Motor neuron (in vitro differentiated cells): ENCODE measurements at places on chromosomes 13 and 19.

DNA sequence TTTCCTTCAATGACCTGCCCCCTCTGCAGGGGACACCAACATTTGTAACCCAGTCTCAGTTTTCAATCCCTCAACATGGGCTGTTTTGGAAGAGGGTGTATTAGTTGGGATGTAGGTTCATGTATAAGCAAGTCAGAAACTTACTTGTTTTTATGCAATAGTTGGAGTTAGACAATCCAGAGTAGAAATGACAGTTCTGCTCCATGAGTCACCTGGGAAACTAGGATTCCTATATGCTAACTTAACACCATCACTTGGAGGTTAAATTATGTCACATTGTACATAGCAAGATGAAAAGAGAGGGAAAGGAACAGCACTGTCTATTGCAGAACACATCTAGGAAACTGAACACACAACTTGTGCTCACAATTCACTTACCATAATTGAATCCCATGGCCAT is 436.4 kb downstream of the RFC3 start:
- no peak for ATAC-seq

GRCh38 chr13:27535546-27535945 is 84.8 kb downstream of the LNX2 start:
- ATAC-seq, result no peak

DNA sequence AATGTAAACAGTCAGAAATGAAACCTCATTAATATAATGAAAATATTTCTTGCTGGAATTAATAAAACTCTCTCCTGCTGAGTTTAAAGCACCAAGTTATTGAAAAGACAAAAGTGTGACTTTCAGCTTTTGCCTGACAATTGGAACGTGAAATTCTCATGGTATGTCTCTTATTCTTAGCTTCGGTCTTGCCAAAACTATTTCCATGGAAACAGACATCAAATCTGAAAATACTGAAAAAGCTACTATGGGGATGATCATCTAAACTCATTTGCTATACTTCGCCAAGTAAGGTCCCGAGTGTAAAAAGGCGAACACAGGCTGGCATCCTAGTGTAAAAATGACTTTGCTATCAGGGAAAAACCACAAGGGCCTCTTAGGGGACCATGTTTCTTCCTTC is 22.8 kb downstream of the HTR2A start:
- ATAC-seq, result no peak

- no peak for ATAC-seq
These were observed 5.8 kb downstream of the ZNF221 start for GRCh38 chr19:43956827-43957226.

DNA sequence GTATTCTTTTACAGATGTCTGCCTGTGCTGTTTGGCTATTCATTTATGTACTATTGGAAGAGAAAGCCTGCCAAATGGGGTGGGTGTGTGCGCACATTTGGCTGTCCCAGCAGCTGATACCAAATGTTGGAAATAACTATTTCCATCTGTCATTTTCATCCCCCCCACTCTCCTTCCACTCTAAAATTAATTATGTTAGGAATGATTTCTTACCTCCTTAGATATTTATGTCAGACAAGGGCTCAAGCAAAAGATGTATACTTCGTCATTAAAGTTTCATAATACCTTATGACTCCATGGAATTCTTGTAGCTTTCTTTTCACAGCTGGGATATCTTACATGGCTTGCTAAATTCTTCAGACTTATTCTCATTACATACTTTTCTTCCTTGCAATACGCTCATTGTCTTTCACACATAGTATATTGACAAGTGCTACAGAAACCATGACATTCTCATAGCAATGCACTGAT is 18.6 kb downstream of the ITM2B start:
- no peak for ATAC-seq

DNA sequence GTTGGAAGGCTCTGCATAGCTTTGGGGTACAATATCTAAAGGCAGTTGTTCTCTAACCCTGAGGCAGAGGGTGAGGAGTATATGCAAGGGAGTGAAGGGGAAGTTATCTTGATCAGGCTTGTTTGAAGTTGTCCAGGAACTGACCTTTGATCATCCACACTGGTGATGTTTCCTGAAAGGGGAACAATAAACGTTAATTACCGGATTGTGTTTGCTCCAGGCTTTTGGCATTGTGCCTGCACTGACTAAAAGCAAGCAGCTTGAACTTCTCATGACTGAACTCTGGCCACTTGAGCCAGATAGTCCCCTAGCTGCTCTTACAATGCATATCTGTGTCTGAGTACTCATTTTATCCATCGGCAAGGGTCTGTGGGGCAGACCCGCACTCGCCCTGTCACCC is 27.0 kb upstream of the ZNF726 start:
- no peak for ATAC-seq

- ATAC-seq, result no peak
These were observed 13.1 kb upstream of the FBXL3 start for GRCh38 chr13:77040076-77040475.

DNA sequence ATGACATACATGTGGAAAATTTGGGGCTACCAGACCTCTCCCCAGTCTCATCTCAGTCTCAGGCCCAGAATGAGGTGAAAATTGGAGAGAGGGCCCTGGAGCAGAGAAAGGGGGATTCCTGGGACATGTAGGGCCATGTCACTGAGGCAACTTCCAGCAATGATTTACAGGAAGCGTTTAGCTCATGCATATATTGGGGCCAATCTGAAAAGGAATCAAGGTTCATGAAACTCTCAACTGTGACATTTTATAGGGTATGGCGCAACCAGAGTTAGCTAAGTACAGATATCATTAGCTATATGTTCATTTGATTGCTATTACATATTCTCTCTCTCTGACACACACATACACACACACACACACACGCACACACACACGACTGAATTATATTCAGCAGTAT is 86.3 kb downstream of the RNASEH2B start:
- no peak for ATAC-seq

GRCh38 chr19:3251229-3251628 is 26.8 kb downstream of the CELF5 start:
- ATAC-seq, result no peak

- ATAC-seq, result peak; percentile 36
These were observed 1.0 kb upstream of the DBP start for GRCh38 chr19:48637948-48638830.
